NCI-H2171 (cell line): ENCODE measurements at places on chromosomes 6 and 20.

DNA sequence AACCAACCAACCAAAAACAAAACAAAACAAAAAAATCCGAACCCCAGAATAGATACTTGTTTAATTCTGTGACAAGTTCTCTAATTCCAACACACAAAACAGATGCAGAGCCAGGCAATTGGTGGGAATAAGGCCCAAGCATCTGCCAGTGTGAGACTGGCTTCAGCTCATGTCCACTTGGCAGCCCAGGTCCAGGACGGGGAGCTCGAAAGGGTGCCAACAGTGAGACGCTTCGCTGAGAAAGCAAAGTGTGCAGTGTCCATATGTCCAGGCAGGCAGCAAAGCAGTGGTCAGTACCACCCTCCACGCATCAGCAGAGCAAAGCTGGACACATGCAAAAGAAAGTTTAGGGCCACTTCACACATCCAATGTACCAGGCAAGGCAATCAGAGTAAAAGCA, 102.9 kb downstream of the RALGAPA2 start:
- no peak for DNase-seq

DNA sequence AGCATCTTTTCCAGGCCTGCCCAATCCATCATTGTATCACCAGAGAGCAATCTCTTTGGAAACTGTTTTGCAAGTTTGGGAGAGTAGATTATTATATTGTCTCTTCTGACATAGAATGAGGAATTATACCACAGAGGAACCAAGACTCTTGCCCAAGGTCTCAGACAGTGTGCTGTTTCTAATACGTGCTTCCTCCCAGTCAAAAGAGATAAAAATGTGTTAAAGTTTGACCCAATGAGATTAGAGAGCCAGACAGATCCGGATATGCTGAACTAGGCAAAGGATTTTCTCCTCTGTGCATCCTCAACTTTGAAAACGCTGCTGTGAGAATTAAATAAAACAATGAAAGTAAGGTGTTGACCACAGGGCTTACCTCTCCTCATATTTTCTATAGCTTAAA, 18.6 kb upstream of the NT5E start:
- DNase-seq = no peak

DNA sequence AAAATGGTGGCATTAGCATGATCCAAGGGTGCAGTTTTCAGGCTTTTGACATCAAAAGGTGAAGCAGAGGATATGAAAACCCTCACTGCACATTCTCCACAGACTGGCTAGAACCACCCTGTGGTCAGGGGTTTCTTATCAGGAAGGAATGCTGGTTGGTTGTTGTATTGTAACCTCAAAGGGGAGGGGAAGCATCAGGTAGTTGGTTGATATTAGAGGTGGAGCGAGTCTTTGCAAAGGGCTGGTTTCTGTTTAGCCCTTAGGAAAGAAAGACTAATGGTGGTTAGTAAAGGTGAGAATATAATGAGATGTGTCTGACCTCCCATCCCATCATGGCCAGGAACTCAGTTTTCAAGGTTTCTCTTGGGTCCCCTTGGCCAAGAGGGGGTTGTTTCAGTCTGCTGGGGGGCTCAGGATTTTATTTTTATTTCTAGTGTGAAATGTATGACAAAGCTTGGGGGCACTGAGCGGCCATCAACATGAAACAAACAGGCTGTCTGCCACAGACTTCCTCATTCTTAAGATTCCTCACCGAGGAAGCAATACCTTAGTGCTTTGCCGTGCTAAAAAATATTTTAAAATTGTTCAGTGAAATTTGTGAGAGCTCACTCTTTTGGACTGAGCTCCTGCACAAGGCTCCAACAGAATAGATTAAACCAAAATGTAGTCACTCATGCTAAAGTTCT, 47.5 kb upstream of the PROKR2 start:
- DNase-seq = no peak

DNA sequence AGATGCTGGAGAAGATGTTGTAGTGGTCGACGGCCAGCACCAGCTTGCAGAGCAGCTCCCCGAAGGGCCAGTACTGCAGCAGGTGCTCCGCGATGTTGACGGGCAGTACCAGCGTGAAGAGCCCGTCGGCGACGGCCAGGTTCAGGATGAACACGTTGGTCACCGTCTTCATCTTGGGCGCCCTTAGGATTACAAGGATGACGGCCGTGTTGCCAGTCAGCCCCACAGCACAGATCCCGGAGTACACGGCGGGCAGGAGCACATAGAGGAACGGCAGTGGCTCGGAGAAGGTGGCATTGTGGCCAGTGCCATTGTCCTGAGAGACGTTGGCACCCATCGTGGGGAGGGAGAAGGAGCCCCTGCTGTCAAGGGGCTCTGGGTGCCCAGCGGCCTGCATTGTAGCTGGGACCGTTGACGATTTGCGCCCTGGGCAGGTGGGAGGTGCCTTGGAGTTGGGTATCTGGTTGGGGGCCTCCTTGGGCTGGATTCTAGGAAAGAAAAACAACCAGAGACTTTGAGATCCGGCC, 867 bp downstream of the NPBWR2 start:
- DNase-seq = no peak

DNA sequence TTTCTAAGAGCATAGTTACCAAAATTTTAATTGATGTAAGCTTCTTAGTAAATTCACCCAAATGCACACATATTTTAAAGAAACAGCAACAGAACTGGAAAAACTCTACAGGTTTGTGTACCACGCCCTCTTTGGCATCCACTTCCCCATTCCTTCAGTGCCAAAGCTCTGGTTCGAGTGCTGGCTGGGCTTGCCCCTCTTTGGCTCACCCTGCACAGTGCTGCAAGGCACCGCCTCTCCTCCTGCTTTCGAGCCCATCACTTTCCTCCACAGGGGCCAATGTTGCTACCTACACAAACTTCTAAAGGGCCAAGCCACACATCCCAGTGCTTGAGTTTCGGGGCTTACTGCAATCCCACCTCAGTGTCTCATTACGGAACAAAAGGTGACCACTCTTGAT, 9.6 kb downstream of the LRP11 start:
- no peak for DNase-seq

- peak; percentile 20 for DNase-seq
Observed at GRCh38 chr6:97053643-97054411, 129.3 kb downstream of the KLHL32 start.

DNA sequence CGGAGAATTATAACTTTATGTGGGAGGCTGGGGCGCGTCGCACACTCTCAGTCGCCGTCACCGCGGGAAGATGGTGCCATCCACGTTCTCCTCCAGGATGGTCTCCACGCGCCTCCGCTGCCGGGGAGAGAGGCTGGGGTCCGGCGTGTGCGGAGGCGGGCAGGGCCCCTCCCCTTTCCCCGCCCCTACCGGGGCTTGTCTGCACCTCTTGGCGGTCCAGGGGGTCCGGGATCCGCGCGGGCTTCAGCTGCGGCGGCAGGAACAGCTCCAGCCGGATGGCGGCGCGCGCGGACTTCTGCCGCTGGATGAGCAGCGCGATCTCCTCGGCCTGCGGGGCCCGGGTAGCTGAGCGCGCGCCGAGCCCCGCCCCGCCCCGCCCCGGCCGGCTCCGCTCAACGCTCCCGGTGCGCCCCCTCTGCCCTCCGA, 807 bp downstream of the LKAAEAR1 start:
- peak; percentile 89 for DNase-seq

DNA sequence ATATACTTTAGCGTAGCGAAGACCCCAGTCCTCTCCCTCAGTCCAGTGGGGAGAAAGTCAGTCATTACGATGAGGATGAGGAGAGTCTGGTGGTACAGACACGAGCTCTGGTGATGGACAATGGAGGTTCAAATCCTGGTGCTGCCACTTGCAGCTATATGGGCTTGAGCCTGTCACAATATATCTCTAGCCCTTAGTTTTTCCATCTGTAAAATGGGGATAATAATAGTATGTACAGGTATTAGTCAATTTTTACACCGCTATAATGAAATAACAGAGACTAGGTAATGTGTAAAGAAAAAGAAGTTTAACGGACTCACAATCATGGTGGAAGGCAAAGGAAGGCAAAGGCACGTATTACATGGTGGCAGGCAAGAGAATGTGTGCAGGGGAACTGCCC, 237.9 kb downstream of the BCAS1 start:
- no peak for DNase-seq

DNA sequence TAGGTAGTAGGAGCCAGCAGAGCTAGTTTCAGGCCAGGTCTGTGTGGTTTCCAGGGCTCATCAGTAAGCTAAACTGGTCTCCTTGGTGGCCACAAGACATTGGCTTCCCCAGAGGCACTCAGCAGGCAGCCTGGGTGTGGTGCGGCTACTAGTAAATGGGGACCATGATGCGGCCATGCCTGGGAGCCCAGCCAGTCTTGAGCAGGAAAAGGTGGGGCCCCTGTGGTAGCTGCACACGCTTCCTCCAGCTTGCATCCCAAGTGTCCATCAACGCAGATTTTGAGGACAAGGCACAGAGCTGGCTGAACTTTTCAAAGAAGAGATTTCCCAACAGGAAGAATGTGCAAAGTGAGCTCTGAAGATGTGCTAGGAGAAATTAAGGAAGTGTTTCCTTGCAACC, 107.4 kb upstream of the NAA20 start:
- no peak for DNase-seq

- no peak for DNase-seq
Observed at GRCh38 chr6:33584700-33585402, 4.8 kb upstream of the BAK1 start.

- DNase-seq = no peak
Observed at GRCh38 chr6:137893181-137893580, 26.1 kb downstream of the TNFAIP3 start.

DNA sequence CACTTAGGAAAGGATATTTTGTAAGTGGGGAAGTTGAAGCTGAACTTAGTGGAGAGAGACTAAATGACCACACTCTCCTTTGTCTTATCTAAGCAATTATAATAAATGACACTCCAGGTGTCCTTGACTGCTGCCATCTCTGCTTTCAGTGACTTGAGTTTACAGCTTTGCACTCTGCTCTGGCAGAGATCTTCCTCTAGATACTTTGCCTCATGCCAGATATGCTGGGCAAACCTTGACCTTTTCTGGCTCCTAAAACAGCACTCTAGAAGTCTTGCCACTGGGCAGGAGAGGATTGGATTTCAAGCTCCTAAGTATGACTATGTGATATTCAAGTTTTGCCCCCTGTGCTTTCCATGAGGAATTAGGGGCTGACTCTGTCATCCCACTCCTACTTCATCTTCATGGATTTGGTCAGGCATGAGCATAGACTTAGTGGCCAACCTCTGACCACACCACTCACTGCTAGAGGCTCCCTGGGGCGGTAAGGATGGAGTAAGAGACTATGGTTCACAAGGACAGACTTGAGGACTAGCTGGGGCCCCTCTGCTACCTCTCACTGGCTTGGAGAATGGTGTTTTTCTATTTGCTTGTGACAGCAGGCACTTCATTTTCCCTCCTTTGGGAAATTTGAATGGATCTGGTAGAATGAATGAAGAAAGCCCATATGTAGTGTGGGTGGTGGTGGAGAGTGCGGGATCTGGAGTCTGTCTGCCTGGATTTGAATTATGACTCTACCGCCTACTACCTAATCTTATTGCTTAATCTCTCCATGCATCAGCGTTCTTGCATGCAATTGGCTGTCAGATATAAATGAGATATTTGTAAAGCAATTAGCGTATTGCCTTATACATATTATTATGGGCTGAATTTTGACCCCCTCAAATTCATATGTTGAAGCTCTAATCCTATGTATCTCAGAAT, 191.4 kb downstream of the REV3L start:
- DNase-seq = no peak

DNA sequence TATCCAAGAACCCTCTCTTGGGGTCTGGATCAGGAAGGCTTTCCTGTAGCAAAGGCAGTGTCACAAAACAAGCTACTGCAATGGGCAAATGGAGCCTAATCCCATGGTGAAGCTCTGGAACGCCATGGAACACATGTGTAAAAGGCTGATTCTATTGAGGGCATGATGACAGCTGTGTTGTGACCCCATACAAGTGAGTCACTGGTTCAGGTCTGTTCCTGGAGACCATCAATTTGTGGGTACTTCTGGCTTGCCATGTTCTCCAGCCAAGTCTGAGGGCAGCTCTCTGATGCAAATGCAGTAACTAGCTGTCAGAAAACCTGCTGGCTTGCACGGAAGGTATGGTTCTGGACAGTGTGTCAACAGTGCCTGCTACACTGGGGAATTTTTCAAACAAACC, 33.3 kb upstream of the ECHDC1 start:
- no peak for DNase-seq

DNA sequence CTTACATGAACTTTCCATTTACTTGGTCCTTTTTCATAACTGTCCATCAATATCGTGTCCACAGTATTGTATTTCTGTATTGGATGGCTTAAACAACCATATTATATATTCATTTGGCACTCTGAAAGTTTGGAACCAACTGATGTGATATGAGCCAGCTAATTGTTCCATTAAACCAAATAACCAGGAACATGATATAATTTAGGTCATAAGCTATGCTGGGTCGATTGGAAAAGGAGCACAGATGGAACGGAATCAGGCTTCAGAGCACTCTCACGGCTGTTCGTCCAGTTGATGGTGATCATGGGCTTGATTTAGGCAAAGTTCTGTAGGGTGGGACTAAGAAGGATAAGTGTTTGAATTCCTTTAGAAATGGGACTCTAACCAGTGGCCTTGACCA, 142.7 kb downstream of the DNAH8 start:
- no peak for DNase-seq

GRCh38 chr20:14986026-14986655, 648.7 kb upstream of the FLRT3 start:
- DNase-seq = no peak

DNA sequence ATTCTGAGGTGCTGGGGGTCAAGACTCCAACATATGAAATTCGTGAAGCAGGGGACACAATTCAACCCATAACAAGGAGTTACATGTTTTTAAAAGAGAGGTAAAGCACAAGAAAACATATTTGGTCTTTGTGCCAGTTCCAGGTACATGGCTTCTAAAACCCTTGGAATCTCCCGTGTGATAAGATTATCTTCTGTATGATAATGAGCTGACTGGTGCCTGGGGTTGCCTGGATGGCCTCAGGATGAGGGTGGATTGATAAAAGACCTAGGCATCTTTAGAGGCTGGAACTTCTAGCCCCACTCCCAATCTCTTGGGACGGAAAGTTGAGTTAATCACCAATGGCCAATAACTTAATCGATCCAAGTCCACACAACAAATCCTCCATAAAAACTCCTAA, 87.0 kb downstream of the FAM217A start:
- DNase-seq = no peak

- no peak for DNase-seq
Observed at GRCh38 chr6:140370441-140370840, 996.0 kb upstream of the CITED2 start.

- DNase-seq = no peak
Observed at GRCh38 chr6:28005152-28005890, 48.3 kb downstream of the OR2B6 start.

GRCh38 chr6:135052939-135053338, 1.7 kb downstream of the HBS1L start:
- no peak for DNase-seq

- no peak for DNase-seq
Observed at GRCh38 chr6:154683756-154684523, 49.3 kb upstream of the SCAF8 start.

DNA sequence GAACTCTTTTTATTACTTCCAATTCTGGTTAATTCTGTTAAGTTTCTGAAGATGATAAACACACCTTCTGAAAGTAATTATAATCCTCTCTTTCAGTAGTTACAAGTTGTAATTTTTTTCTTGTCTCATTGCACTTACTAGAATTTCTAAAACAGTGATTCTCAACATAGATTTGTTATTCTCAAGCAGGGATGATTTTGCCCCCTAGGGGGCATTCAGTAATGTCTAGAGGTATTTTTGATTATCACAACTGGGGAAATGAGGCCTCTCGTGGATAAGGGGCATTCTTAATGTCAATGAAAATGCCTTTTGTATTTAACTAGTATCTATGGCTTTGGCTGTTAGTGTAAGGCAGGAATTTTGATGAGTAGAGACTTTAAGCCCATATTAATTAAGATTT, 39.4 kb upstream of the MAFB start:
- DNase-seq = no peak
